Sciatic nerve (tissue), 2 donors: ENCODE measurements at places on chromosomes 5 and 9.

GRCh38 chr5:85337435-85337834 is 952.8 kb upstream of the EDIL3 start:
- DNase-seq, result no peak

GRCh38 chr9:29773676-29774075 is 2200.4 kb upstream of the C9orf72 start:
- DNase-seq, result no peak

GRCh38 chr9:33227008-33227398 is 13.0 kb upstream of the SPINK4 start:
- no peak for DNase-seq

- DNase-seq, result no peak
These were observed 308.2 kb downstream of the ARL15 start for GRCh38 chr5:54001976-54002775.

GRCh38 chr9:113964495-113965170 is 88.5 kb downstream of the ZNF618 start:
- DNase-seq, result peak; percentile 41

DNA sequence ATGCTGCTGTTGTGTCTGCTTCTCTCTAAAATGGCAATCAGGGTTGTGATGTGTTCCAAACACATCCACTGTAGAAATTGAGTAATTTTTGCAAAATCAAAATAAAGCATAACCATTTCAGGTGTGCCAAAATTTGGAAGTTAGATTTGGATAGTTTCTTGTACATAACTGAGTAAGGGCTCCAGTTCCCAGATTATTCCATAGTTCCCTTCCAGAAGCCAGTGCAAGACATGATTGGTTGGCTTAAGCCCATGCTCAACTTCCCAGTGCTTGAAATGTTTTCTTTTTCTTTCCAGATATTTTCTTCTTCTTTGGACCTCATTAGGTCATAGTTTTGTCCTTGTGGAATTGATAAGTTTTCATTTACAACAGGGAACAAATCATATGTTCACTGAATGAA is 64.2 kb downstream of the SNCAIP start:
- no peak for DNase-seq

DNA sequence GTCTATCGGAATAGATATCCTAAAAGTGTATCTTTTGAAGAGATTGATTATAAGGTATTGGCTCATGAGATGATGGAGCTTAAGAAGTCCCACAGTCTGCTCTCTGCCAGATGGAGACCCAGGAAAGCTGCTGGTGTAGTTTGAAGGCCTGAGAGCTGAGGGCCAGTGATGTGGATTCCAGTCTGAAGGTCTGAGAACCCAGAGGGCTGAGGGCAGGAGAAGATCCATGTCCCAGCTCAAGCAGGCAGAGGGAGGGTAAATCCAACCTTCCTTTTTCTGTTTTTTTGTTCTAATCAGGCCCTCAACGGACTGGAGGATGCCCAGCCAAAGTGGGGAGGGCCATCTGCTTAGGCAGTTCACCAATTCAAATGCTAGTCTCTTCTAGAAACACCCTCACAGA is 11.0 kb upstream of the ABL1 start:
- no peak for DNase-seq

DNA sequence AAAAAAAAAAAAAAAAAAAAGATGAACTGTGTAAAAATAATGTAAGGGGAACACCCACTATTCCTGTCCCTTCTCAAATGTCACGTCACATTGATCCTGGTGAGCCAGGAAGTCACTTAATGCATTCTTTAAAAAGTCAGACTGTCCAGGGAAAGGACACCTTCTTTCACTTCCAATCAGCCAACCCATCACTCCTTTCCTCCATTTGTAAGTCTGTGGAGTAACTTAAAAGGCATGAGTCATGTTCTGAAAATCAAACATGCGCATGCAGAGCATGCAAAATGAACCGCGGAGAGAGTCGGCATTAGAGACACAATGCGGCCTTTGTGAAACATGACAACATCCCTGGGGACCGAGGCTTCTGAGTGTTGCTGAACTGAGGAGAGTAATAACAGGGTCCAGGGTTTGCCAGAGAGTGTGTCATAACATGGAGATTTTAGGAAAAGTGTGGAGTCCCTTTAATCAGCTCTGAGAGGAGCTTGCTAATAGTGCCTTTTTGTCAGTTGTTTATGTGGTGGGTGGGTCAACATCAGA is 77.6 kb upstream of the SEMA6A start:
- DNase-seq, result peak; percentile 79

- no peak for DNase-seq
These were observed 82.2 kb downstream of the TRIO start for GRCh38 chr5:14225173-14225834.

- DNase-seq, result no peak
These were observed 3.4 kb upstream of the ESM1 start for GRCh38 chr5:54988817-54989216.

GRCh38 chr5:2272755-2273154 is 390.0 kb upstream of the IRX4 start:
- DNase-seq, result no peak

GRCh38 chr9:17928228-17928627 is 349.4 kb downstream of the SH3GL2 start:
- DNase-seq, result no peak

GRCh38 chr5:170861667-170861916 is 226 bp upstream of the RANBP17 start:
- no peak for DNase-seq

DNA sequence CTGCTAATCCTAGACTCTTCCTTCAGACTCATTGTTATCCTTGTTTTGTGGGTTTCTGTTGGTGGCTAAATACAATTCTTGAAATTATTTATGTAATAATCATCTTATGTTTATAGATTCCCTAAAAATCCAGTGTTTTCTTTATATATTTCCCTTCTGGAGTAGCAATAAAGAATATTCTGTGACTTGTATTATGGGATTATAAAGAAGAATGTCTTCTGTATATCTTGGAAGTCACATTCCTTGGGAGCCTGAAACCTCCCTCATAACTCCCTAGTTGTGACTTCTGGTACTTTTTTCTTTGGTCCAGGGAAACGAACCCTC is 356.1 kb downstream of the TMEM167A start:
- no peak for DNase-seq

DNA sequence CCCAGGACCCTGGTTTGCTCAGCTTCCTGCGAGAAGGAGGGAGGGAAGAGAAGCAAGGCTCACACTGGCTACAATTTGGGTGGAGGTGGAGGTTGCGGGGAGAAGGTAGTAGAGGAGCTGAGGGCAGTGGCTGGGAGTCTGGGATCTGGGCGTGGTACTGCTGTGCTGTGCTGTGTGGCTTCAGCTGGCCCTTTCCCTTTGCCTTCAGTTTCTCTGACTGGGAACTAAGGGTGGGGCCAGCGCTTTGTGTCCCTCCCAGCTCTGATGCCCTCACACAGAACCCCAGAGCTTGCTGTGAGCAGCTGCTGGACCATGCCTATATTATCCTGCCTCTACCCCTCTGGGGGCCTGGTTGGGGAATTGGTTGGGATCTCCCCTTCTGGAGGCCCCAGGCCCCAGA is 60.9 kb downstream of the RGS3 start:
- DNase-seq, result no peak

- no peak for DNase-seq
These were observed 18.8 kb downstream of the SMIM32 start for GRCh38 chr5:136174021-136174659.

DNA sequence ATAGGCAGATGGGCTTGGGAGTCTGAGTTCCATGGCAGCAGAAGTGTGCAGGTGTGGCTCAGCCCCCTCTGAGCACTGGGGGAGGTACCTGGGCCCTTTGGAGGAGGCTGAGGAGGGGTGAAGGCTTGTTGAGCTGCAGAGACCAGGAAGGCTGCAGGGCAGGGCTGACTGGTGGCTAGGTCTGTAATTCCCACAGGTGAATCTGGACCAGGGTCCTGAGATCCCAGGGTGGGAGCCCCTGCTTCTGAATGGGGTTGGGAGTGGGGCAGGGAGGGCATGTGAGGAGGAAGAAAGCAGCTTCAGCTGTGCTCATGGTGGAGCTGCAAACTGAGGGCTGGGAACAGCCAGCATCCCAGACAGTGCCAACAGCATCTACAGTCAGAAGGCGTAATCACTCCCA is 111.1 kb downstream of the CACNA1B start:
- peak; percentile 5 for DNase-seq

DNA sequence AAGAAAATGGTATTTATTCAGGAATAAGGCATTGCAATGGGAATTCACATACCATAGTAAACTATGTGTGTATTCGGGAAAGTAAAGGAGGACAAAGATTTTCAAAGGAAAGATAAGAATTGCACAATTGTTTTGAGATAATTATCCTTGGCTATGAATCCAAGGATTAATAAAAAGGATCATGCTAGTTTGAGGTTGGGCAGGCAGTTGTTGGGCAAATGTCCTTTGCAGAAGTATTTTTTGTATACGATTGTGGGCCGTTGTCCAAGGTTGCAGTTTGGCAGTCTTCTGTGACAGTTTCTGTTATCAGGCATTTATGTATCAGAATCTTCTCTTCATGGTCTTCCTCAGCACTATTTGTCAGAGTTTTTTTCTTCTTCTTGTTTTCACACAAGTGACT is 10.6 kb upstream of the UBAP2 start:
- no peak for DNase-seq

- no peak for DNase-seq
These were observed 57.5 kb upstream of the NCS1 start for GRCh38 chr9:130114741-130115140.

DNA sequence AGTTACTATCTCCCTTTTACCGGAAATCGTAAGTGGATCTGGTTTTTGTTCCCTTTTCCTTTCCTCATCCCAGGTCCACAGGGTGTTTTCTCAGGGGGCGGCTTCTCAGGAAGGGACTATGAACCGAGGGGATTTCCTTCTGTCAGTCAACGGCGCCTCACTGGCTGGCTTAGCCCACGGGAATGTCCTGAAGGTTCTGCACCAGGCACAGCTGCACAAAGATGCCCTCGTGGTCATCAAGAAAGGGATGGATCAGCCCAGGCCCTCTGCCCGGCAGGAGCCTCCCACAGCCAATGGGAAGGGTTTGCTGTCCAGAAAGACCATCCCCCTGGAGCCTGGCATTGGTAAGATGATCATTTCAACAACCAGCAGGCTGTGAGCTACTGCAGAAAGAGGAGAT is 75.8 kb downstream of the GOLPH3 start:
- DNase-seq, result no peak
